ENCODE measurements at places on chromosomes 7 and 10.

DNA sequence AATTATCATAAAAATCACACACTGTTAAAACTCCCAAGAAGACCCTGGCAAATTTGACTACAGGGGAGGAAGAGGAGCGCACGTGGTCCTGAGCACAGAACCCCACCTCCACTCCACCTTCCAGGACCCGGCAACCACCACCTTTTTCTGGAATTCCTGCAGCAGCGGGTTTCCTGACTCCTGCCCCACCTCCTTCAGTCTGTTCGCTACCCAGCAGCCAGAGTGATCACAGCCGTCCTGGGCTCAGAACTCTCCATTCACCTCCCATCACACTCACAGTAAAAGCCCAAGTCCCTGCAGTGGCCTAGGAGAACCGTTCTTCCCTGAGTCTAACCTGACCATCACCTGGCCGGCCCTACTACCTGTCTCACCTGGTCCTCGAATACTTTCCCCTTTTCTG lies 107.4 kb upstream of the FAM204A start:
- DNase-seq: no peak

DNA sequence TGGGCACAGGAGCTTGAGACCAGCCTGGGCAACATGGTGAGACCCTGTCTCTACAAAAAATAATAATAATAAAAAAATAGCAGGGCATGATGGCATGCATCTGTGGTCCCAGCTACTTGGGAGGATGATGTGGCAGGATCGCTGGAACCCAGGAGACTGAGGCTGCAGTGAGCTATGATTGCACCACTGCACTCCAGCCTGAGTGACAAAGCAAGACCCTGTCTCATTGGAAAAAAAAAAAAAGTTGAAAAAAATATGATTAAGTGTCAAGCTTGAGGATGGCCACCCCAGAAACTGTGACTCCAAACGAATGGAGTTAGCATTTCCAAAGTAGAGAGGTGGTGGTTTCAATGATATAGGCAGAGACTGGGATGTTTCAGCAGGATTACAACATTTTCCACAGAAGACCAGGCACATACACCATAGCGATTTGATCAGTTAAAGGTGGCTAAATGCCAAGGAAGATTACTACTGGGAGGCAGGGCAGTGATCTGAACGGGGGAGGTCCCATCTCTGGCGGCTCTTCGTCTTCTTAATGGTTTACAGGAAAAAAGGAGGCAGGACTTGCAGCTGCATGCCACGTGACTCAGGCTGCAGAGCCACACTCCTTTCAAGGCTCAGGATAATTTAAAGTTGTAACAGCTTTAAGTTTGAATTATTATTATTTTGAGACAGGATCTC lies 250.6 kb upstream of the GALNT17 start:
- DNase-seq: no peak

GRCh38 chr7:127889677-127890076 lies 141.6 kb downstream of the LRRC4 start:
- no peak for DNase-seq

DNA sequence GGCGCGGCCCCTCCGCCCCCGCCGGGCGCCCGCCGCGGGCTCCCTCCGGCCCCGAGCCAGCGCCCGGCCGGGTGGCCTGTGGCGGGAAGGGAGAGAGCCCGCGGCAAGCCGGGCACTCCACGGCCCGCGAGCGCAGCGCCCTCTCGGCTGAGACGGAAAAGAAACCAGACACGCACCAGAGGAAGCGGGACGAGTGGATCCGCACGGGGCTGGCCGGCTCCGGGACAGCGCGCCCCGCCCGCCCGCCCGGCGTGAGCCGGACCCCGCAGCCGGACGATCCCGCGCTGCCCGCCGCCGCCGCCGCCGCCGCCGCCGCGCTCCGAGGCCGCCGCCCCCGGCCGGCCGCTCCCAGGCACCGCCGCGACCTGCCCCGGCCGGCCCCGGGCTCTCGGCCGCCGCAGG lies 300 bp downstream of the ARHGAP21 start:
- DNase-seq: peak; percentile 56

GRCh38 chr7:44884621-44885393 lies 523 bp downstream of the PURB start:
- DNase-seq: peak; percentile 70

- no peak for DNase-seq
These were observed 109.8 kb downstream of the SH3PXD2A start for GRCh38 chr10:103745341-103746247.

- DNase-seq: no peak
These were observed 72.5 kb upstream of the GPR158 start for GRCh38 chr10:25102147-25102822.

- no peak for DNase-seq
These were observed 4.9 kb downstream of the GLUD1 start for GRCh38 chr10:87089746-87090145.

DNA sequence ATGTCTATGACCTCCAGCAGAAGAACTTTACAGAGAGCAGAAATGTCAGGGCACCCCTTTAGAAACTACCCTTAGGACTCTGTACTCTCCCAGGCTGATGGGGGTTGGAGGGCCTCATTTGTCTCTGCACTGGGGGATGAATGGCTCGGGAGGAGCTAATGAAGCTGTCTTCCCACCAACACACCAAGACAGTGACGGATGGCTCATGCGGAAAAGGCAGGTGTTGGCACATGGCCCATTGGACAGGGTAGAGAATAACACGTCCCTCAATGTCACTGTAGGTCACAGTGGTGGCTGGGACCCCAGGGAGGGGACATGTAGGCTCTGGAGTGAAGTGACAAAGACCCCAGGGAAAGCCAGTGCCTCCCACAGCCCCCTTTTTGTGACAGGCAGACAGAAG lies 64.0 kb upstream of the PCBD1 start:
- no peak for DNase-seq

DNA sequence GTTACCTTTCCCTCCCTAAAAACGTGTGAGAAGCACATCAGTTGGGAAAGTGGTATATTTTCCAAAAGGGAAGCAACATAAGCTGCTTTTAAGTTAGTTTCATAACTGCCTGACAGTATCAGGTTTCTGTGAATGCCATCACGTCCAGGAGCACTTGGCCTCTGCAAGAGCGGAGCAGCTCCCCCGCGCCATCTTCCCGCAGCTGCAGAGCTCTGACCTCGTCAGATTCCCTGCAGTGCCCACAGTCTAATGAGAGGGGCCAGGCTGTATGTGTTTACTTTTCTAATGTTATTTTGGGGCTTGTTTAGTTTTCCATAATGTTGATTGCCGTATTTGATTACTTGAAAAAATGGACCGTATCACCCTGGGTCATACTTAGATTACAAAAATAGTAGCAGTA lies 74.2 kb downstream of the MGMT start:
- no peak for DNase-seq

DNA sequence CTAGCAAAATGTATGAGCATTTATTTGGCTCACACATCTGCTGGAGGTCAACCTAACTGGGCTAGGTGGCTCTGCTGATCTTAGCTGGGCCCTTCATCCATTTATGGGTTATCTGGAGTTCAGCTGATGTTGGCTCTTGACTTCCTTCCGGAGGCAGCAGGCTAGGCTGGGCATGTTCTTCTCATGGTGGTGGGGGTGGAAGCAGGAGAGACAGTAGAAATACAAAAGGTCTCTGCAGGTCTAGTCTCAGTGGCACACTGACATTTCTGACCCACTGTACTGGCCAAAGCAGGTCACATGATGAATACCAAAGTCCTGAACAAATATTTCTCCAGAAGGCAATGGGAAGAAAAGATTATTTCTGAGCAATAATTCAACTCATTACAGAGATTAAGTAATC lies 334.6 kb downstream of the CRPPA start:
- DNase-seq: no peak

GRCh38 chr10:66931340-66931948 lies 5.6 kb downstream of the LRRTM3 start:
- peak; percentile 64 for DNase-seq

DNA sequence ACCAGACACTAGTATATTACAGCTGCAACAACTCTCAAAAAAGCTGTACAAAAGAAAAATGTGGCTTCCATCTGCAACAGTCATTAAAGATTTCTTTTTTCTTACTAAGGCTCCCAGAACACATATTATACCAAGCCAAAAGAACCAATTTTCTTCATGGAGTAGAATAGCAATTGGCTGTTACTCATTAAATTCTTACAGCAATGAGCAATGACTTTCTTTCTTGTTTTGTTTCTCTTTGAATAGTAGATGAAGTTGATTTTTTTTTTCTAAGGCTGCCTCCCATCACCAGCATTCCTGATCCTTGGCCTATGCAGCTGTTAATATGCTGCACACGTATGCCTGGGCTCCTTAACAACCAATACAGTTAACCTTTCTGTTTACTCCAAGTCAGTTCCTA lies 36.6 kb upstream of the SPOCK2 start:
- no peak for DNase-seq

- DNase-seq: no peak
These were observed 291.5 kb downstream of the SDK1 start for GRCh38 chr7:3592401-3593134.

GRCh38 chr7:39741942-39742623 lies 118.7 kb downstream of the RALA start:
- DNase-seq: peak; percentile 42

DNA sequence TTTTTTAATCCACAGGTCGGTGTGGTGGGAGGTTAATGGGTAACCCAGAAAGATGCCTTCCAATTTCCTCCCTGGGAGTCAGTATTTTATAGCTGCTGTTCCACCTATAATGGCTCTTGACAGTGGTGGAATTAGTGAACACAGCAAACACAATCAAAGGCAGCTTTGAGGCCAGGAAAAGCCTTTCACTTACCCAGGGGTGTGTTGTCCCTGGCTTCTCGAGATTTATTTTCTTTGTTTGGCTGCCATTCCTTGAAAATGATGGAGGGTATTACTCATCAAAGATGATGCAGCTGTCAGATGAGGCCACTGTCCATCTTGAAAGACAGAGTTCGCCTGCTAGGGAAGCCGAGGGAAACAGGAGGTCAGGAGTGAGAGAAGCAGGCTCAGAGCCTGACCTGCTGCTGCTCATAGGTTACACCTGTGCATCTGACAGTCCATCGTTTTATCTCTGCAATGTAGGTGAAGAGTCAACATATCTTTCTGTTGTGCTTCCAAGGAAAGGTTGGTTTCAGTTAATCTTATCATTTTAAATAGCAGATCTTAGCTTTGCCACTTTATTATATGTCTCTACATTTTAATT lies 221.6 kb downstream of the XPNPEP1 start:
- DNase-seq: no peak

DNA sequence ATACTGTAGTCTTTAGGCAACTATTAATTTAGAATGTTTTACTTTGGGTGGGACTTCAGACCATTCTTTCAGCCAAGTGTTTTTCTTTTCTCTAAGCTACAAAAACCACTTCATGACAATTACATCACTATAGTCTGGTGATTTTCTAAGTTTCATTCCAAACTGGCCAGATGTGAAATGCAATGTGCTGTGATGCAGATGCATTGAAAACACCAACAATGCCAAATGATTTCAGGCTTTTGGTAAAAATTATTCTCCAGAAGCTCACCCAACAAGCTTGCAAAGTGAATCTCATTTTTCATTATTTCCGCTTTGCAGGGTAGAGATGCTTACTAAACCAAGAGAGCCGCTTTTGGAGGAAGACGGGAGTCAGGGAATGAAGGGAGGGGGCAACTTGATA lies 118.4 kb upstream of the ANK3 start:
- DNase-seq: no peak

DNA sequence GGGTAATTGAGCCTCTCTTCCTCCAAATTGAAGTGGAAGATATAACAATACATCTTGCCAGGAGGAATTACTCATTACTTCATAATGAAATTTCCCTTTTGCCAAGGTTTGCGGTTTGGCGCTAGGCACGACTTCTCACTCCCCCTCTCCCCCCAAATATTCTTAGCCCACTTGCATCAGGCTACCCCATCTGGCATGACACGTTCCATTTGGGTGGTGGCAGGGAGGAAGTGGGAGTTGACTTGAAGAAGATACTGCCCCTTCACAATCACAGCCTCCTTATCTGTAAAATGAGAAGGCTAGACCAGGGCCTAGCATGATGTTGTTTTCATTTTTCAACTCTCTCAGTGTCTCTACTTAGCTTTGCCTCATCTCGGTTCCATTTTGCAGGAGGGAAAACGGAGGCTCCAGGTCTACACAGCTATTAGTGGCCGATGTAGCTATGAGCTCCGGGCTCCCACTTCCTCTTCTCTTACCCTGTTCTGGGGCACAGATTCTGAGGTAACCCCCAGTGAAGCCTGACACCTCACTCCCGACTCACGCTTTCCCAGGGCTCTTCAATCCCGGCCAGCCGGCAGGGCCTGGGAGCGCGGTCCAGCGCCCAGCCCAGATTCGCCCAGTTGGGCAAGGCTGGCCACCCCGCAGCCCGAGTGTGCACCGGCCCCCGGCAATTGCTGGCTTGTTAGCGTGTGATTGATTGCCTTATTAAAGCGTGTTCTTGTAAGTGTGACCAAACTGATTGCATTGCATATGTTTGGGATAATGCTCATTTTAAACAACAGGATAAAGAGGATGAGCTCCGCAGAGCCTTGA lies 6.5 kb downstream of the EVX1 start:
- DNase-seq: no peak

DNA sequence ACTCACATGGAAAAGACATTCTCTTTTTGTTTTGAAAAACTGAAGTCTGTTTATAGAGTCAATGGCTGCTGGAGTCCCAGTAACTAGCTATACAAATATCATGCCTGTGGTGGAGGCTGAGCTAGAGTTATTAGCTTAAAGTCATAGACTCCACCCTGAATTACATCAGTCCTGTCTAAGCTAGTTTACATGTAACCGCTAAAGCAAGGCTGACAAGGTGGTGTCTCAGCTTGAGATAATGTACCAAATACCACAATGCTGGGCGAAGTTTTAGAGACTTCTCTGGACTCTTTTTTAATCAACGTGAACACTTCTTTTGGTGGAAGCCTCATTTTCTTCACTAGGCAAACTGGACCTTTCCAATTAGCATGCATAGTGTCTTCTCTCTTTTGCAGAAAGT lies 219.4 kb downstream of the ANK3 start:
- peak; percentile 2 for DNase-seq

- no peak for DNase-seq
These were observed 160.9 kb downstream of the SDK1 start for GRCh38 chr7:3461923-3462322.

- no peak for DNase-seq
These were observed 48.1 kb upstream of the LRGUK start for GRCh38 chr7:134078991-134079390.

- peak; percentile 87 for DNase-seq
These were observed 1.0 kb downstream of the HSPB1 start for GRCh38 chr7:76303202-76304147.

GRCh38 chr10:86779220-86780017 lies 23.0 kb downstream of the BMPR1A start:
- DNase-seq: no peak

GRCh38 chr7:95811846-95812445 lies 39.6 kb downstream of the DYNC1I1 start:
- DNase-seq: no peak
